Stimulated activated CD4-positive, alpha-beta T cell treated with anti-CD3 and anti-CD28 coated beads, Interleukin-1b, Interleukin-23, amount 100 ng/mL, for 24 hours (primary cell): ENCODE measurements at places on chromosomes 1 and 21.

DNA sequence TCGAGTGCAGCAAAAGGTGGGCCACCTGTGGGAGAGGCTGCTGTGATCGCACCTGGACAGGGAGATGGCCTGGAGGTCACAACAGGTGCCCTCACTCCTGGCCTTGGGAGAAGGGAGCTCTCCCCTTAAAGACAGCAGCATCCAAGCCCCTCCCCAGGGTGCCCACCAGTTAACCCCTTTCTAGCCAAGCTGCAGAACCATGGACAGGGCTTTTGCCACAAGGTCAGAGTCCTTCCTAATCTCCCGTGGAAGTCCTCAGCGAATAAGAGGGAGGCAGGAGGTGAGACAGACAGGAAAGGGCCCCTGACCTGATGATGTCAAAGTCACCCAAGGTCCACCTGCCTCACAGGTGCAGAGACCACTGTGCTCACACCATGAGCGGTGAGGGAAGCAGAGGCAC, 1.7 kb downstream of the CNTN2 start:
- no peak for DNase-seq

- no peak for DNase-seq
These were observed 142.3 kb upstream of the KCNE2 start for GRCh38 chr21:34221331-34222030.

DNA sequence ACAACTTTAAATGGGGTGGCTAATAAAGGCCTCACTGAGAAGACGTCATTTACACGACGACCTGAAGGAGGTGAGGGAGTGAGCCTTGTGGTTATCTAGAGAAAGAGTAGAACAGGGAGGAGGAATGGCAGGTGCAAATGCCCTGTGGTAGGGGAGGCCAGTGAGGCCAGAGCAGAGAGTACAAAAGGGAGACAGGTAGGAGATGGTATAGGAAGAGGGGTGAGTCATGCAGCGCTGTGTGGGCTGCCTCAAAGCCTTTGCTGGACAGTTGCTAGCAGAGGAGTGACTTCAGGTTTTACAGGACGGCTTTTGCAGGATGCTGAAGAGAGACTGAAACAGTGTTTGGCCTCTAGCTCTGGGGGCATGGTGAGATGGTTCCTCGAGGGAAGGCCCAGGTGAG, 116.0 kb downstream of the IER5 start:
- DNase-seq: no peak

GRCh38 chr21:32114419-32115035, 164.3 kb downstream of the MIS18A start:
- no peak for DNase-seq

GRCh38 chr1:179058487-179059483, 23.1 kb upstream of the TOR3A start:
- DNase-seq: no peak

DNA sequence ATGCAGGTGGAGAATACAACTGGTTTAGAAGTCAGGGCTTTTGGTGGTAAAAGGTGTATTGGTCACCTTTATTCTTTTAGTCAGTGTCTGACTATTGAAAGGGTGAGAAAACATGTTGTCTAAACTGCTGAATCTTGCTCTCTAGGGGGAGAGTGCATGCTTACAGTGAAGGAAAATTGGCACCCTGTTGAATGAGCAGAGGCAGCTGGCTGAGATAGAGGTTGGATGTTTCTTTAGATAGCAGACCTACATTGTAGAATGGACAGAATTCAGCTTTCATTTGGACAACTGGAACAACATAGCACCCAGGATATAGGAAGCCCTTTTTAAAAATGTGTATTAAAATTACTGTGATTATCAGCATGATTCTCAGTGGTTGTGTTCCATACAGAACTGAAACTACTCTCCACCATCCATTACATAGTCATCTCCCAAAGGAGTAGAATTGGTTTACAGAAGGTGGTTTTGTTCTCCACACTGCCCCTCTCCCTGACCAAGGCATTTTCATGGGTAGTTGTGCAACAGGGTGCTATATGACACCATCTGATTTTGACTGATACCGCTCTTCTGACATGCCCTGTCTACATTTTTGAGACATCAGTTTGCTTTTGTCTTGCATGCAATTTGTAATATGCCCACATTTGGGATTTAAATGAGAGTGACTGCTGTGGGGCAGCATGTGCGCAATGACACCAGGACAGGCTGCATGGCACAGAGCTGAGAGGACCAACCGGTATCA, 16.2 kb downstream of the RHOU start:
- no peak for DNase-seq
